ENCODE measurements at places on chromosomes 2 and 18. TPM values are rescaled to one million over a fixed set of nuclear protein-coding genes. Genes with fewer than 3 reads are reported as not detected.

DNA sequence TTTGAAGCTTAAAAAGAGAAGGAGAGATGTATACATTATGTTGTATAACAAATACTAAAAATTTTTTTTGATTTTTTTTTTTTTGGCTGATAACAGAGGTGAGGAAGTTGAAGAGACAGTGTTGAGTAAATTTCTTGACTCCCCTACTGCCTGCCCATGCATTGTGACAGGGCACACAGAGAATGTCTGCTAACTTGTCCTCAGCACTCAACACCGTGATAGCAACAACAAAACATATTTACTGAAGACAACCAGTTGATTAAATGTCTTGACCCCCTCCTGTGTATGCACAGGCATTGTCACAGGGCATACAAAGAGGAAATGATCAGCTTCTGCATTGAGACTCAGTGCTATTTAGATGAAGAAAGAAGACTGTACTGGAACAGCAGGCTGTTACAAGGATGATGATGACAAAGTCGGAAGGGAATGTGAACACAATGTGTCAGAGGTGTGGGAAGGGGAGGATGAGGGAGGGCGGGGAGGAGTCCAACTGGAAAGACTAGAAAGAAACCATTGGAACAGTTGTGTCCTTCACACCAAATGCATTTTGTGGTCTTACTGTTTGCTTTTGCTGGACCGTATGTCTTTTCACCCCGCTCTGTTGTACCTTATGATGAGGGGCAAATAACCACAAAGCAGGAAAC, 89.5 kb downstream of the CERS6 start:
- DNase-seq: peak; percentile 51
- peaks cover 8% of the 10 kb centered on the region for H3K4me1 ChIP-seq
- H3K4me3 ChIP-seq: no peak overlapping the region
- H3K36me3 ChIP-seq: no peaks in the 10 kb centered on the region
- H3K27me3 ChIP-seq: no peaks in the 10 kb centered on the region
- H3K27ac ChIP-seq: peak overlapping the region; percentile 73

Gene ERICH2
- total RNA-seq: not detected

Gene CRYBA2
- 0.90 TPM for total RNA-seq

DNA sequence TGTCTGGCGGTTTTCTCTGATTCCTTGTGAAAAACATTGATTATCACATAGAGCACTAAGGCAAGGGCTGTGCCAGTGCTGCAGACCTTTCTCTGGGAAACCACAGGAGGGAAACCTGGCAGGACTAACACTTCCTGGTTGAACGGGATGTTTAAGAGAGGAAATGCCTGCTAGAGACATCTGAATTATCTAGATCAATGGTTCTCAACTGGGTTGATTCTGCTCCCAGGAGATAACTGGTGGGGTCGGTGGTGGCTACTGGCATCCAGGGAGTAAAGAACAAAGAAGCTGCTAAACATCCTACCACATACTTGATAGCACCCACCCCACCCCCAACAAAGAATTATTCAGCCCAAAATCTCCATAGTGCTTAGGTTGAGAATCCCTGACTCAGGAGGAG, 37.5 kb downstream of the DDX18 start:
- DNase-seq: no peak
- peaks cover 37% of the 10 kb centered on the region for H3K27me3 ChIP-seq
- no peak overlapping the region for H3K4me3 ChIP-seq
- H3K27ac ChIP-seq: no peak overlapping the region

Gene C1GALT1C1L
- not detected for total RNA-seq
